Left ventricle myocardium inferior (tissue), 1 donor: ENCODE measurements at places on chromosomes 7 and 10. TPM values are rescaled to one million over a fixed set of nuclear protein-coding genes. Genes with fewer than 3 reads are reported as not detected.

ADAM8 gene
- total RNA-seq = 1.4 TPM

DNA sequence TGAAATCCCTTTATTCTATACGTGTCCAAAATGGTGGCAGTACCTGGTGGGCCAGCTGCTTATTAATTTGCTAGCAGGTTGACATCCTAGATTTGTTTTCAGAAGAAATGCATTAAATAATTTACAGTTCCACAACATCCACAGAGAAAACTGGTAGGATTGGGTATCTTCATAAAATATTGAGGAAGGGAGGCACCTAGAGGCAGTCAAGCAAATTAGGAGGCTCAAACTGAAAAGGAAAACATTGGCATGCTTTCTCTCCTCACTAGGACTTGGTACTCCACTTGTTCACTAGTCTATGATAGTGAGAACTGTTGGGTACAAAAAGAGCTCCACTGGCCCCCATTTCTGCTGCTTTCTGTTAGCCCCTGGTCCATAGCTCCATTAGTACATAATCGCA is 18.3 kb upstream of the LRGUK start:
- H3K4me3 ChIP-seq = no peak overlapping the region
- DNase-seq = no peak

DNA sequence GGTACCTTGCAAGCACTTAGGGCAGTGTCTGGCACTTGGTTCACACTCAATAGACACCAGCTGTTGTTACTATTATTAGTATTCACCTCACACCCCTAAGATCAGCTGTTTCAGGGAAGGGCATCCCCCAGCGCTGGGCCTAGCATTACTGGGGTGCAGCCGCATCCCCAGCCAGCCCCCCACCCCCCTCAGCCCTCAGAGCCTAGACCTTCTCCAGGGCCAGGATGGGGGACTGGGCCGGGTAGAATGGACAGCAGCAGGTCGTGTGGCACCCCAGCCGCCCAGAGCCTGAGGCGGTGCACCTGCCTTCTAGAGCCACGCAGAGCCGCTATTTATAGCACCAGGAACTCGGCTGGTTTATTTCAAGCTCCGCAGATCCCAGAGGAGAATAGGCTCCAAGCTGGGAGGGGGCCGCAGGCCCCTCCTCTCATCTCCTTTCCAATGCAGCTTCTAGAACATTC is 60.5 kb downstream of the GTF2IRD1 start:
- H3K4me1 ChIP-seq = peaks cover 30% of the 10 kb centered on the region
- no peaks in the 10 kb centered on the region for H3K27me3 ChIP-seq
- H3K36me3 ChIP-seq = peaks cover 36% of the 10 kb centered on the region
- peak; percentile 29 for DNase-seq

DNA sequence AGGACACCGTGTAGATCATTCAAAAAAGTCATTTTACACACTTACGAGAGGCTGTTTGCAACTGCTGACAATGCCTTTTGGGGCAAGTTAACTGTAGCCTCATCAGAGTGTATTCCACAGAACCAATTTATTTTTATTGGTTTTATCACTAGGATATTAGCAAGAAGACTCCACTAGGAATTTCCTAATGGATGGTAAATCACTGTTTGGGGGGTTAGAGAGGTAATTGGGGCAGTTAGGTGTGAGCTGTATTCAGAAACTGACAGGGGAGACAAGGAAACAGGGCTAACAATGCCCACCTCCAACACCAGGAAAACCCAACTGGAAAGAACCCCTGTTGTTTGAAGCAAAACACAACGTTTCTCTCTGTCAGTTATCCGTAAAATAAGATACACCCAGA is 383.0 kb upstream of the SHH start:
- H3K27ac ChIP-seq = no peak overlapping the region
- no peak overlapping the region for H3K4me3 ChIP-seq
- peaks cover 78% of the 10 kb centered on the region for H3K27me3 ChIP-seq
- H3K4me1 ChIP-seq = no peaks in the 10 kb centered on the region
- no peaks in the 10 kb centered on the region for H3K36me3 ChIP-seq
- DNase-seq = no peak

GRCh38 chr10:116744163-116744753 is 1.9 kb upstream of the HSPA12A start:
- peaks cover 26% of the 10 kb centered on the region for H3K4me1 ChIP-seq
- peaks cover 22% of the 10 kb centered on the region for H3K27me3 ChIP-seq
- no peak for DNase-seq

- no peak for DNase-seq
- H3K27ac ChIP-seq = peak within 1 kb of the TSS; percentile 60
- H3K4me3 ChIP-seq = no peak within 1 kb of the TSS
- H3K27me3 ChIP-seq = no peaks in the 10 kb centered on the region
- H3K36me3 ChIP-seq = no peaks in the 10 kb centered on the region
These were observed at the start of gene TAS2R41 for GRCh38 chr7:143477501-143478150. TSS of gene TAS2R41 (plus strand) at chr7:143477873. CDS start at chr7:143477873, 0 bp downstream.

DNA sequence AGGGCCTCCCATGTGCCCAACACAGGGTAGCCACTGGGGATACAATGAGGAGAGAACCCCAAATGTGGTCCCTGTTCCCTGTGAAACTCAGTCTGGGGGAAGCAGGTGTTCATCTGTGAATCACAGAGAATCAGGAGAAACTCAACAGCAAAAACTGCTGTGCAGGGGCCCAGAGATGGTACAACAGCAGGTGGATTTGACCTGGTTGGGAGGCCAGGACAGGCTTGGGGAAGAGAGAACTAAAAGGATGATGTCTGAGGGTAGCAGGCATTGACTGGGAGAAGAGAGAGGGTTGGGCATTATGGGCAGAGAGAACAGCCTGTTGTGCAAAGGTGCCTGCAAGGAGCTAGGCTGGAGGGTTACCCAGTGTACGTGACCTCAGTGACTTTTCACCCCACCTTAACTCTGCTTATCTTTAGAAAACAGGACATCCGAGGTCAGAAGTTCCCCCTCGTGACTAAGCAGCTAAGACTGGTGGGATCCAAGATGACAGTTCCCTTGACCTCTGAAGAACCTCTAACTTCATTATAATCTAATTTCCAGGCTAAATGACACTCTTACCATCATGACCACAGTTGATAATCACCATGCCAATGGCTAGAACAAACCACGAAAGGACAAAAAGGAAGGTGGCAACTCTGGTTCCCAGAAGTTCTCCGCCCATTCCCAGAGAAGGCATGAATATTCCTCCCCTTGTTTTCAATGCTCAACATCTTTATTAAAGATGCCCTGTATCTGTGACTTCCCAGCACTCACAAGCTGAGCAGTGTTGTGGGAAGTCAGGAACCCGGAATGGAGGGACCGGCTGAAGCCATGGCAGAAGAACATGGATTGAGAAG is 5.1 kb upstream of the ADAMTS14 start:
- peaks cover 13% of the 10 kb centered on the region for H3K27me3 ChIP-seq
- no peak overlapping the region for H3K4me3 ChIP-seq
- H3K36me3 ChIP-seq = no peaks in the 10 kb centered on the region
- H3K27ac ChIP-seq = no peak overlapping the region
- DNase-seq = no peak

GHRHR gene
- total RNA-seq = not detected

NUDT1 gene
- total RNA-seq = 12.5 TPM

- H3K4me3 ChIP-seq = peak within 1 kb of the TSS; percentile 93
- H3K27ac ChIP-seq = peak within 1 kb of the TSS; percentile 93
- DNase-seq = peak; percentile 93
These were observed at the start of gene RALA for GRCh38 chr7:39623047-39623731. TSS of gene RALA (plus strand) at chr7:39623572. CDS start at chr7:39686668, 63,096 bp downstream.
